ENCODE measurements at places on chromosomes 7 and 10.

- no peak for DNase-seq
These were observed 230.9 kb downstream of the AGMO start for GRCh38 chr7:15330943-15331342.

DNA sequence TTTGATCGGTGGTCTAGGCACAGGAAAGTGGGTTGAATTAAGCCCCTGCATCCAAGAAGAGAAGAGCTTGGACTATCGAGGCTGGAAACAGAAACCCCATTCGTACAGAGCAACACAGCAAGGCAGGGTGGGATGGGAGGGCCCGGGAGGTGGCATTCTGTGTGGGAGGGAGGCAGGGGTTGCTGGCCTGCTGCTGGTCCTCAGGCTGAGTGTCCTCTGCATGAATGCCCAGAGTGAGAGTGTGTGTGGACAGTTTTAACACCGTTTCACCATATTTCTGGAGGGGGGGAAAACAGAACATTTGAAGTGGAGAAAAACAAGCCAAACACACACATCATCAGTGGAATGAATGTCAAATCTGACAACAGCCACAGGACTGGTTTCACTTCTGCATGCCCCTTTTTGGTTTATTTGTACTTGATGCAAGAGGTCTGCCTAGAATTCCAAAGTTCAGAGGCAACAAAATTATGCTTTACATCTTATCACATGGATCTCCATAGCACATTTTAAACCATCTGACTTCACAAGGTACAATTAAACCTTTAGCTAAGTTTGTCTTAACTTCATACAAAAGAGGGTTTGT is 11.1 kb upstream of the ENO4 start:
- no peak for DNase-seq

DNA sequence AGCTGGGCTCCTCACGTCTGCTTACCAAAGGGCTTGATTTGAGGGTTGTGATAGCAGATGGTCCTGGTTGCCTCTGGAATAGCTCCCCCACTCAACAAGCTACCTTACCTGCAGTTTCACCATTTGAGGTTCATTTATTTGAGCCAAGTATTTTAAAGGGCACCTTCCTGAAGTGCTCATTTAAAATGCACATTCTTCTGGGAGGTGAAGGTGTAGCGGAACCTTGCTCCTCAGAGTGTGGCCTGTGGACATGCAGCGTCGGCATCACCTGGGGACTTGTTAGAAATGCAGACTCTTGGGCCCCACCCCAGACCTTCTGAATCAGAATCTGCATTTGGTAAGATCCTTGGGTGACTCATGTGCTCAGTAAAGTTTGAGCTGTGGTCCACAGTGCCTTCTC is 2.3 kb downstream of the CDH23 start:
- no peak for DNase-seq

DNA sequence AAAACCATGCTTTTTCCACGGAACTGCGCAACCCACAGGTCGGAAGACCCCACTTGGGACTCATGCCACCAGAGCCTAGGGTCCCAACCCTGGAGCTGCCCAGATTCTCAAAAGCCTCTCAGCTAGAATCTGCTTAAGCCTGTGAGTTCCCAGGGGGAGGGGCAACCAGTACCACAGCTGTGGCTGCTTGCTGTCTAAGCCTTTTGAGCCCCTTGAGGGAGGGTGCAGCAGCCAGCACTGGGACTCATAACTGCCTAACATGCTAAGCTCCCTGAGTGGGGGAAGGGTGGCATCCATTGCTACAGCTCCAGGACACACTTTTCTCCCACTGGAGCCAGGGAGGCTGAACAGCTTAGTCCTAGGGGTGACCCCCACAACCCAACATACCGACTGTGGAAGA is 485.6 kb upstream of the GRM3 start:
- no peak for DNase-seq

- no peak for DNase-seq
These were observed 2.7 kb upstream of the FEZF1 start for GRCh38 chr7:122307228-122307621.

- DNase-seq, result no peak
These were observed 51.2 kb downstream of the MAPK8 start for GRCh38 chr10:48357631-48358030.

- peak; percentile 81 for DNase-seq
These were observed 65.7 kb upstream of the CARD11 start for GRCh38 chr7:3109311-3109915.

DNA sequence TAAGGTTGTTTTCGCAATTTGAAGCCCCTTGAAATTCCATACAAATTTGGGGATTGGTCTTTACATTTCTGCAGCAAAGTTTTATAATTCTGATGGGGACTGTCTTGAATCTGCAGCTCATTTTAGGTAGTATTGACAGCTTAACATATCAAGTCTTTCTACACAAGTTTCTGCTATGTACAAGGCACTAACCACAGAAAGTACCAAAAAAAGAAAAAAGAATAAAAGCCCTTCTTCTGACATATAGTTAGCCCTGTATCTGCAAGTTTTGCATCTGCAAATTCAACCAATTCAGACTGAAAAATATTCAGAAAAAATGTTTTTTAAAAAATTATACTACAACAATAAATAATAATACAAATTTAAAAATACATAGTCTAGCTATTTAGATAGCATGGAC is 15.3 kb downstream of the POT1 start:
- no peak for DNase-seq

Measured in NCI-H226 (cell line).